ENCODE measurements at places on chromosomes 7 and 10.

GRCh38 chr7:94311515-94311914 lies 83.2 kb upstream of the COL1A2 start:
- DNase-seq, result no peak

DNA sequence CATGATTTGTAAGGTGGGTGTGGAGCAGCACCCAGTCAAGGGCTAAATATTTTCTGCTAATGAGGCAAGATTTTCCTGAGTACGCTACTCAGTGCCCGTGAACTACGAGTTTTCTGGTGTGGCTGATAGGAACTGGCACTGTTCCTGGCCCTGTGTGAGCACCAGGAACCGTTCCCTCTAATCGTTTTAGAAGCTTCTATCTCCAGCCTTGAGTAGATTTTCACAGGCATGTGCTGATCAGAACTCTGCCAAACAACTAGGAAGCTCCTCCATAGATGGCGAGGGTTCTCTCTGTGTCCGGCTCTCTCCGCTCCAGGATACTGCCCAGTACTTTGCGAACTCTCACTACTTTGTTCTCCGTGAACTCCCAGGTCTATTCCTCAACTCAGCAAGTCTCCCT lies 17.7 kb downstream of the TRIM4 start:
- no peak for DNase-seq

GRCh38 chr10:80292607-80293239 lies 3.3 kb upstream of the MAT1A start:
- no peak for DNase-seq

DNA sequence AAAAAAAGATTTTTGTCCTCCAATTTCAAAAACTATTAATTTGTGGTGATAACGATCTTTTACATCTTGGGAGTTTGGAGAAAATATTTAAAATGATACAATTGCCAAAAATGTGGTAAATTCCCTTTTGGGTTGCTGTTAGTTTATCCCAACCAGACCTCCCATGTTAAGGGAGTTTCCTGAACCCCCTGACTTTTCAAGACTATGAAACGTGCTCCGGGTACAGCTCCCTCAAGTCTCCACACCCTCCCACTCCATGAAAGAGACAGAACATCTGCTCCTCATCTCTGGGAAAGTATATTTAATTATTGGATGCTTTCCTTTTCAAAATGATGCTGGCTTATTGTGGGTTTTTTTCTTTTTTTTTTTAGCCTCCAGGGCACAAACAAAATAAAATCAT lies 534.6 kb upstream of the NRP1 start:
- peak; percentile 25 for DNase-seq

DNA sequence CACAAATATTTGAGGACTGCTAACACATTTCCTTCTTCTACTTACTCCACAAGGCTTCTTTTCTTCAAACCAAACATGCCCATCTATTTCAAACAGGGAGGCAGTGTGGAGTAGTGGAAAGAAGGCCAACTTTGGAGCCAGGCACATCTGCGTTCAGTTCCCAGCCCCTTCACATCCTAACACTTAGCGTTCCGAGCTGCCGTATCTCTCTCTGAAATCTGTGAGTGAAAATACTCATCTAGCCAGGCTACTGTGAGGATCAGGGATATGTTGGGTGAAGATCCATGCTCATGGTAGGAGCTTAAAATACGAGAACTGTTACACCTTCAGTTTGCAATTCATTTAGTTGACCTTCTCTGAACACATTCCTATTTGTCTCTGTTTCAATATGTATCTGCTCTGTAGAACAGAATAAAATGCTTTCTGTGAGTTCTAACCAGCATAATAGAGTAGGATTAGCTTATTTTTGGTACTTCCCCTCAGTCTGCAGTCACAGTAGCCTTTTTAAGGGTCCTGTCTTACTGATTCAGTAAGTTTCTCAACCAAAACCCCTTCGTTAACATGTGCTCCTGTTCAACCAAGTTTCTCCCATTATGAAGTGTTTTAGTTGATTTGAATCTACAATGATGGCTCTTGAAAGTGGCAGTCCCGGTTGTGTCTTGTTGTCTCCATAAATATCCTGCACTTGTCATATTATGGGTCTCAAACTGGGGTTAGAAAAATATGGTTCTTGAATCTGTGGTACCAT lies 3.3 kb upstream of the MEST start:
- no peak for DNase-seq

GRCh38 chr7:102412548-102412947 lies 16.4 kb downstream of the PRKRIP1 start:
- no peak for DNase-seq

GRCh38 chr7:135728136-135728669 lies at the start of gene SLC13A4:
TSS of gene SLC13A4 (minus strand) at chr7:135728186. CDS start at chr7:135727496, 690 bp downstream.
- DNase-seq, result no peak

DNA sequence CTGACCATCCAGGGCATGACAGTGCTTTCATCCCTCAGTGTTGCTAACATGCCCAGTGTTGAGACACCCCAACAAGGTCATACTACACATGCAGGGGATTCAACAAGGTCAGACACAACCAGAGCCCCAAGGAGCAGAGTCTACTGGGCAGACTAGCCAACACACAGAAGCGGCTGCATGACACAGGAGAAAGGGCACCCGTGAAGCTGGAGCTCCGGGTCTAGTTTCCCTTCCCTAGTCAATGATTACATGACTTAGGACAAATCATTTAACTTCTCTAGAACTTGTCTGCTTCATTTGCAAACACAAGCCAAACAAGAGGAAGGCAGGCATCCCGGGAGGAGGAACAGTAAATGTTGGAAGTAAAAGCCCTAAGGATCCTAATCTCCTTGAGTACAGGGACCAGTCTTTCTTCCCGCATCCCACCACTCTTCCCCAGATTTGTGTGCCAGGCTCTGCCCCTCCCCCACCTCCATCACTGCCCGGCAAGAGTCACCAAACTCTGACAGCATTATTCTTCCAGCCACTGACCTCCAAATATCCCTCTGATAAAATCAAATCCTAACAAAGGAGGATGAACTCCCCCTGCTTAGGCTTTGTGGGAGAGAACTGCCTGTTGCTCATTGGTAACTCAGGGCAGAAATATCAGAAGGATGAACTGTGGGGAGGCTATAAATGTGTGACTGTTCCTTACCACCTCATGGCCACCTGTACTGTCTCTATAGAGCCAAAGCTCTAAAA lies 104.3 kb downstream of the KCNMA1 start:
- DNase-seq, result no peak

GRCh38 chr10:18313626-18314025 lies 173.4 kb downstream of the CACNB2 start:
- DNase-seq, result no peak

- DNase-seq, result no peak
These were observed 115.3 kb upstream of the WDR11 start for GRCh38 chr10:120735773-120736371.

All from uterus (tissue), 4 donors.